ENCODE measurements at places on chromosomes 7 and 10.

DNA sequence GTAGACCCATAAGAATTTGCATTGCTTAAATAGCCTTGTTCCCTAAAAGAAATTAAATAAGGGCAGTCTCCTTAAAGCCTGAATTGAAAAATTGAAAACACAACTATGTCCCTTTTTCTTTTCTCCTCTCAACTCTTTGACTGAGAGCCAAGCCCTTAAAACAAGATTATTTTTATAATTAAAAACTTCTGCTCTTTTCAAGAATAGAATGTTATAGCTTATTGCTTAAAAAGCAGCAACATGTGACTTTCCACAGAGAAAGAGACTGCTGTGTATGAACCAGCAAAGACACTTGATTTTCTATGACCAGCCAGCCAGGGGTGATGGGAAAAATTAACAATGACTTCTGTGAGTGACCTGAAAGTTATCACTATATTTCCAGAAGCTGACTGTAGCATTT, 295.2 kb upstream of the CELF2 start:
- DNase-seq: peak; percentile 18

DNA sequence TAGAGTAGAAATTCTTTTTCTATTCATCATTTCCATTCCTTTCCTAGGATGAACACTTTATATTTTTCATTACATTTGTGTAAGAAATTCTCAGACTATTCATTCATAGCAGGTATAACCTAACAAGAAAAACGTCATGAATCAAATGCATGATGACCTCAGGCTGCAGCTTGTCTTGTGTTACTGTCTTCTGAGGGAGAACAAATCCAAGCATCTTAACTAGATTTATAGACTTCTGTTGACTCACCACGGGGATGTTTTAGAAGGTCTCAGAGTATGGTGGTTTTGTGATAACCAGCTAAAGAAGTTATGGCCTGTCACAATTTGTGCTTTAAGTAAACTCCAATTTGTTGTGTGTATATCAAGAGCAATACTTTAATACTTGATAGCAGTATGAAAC, 102.7 kb downstream of the ANKRD7 start:
- DNase-seq: no peak

DNA sequence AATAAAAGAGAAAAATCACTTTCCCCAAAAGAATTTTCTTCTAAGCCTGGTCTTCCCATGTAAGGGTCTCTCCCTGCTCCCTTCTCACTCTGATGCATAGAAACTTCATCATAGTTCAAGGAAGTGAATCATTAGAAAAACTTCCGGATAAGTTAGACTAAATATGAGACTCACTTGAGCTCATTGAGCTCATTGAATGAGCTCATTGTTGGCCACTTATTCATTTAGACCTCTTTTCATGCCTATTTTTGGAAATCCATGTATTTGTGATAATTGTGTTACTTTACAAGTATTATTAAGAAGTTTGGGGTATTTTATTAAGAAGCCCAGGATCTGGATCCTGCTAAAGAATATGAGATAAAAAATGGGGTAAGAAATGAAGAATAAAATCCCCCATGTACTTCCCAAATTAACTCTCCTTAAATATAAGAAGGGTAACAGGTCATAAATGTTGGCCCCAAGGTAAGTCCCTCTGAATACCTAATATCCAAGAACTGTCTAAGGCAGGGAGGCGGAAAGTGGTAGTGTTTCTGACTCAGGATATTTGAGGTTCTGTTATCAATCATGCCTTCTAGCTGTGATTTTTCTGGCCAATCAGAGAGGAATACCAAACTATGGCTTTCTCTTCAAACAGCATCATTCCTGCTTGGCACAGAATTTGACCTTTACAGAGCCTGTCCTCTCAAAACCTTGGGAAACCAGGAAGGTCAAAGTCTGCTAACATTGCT, 236.5 kb upstream of the PTN start:
- DNase-seq: peak; percentile 45

DNA sequence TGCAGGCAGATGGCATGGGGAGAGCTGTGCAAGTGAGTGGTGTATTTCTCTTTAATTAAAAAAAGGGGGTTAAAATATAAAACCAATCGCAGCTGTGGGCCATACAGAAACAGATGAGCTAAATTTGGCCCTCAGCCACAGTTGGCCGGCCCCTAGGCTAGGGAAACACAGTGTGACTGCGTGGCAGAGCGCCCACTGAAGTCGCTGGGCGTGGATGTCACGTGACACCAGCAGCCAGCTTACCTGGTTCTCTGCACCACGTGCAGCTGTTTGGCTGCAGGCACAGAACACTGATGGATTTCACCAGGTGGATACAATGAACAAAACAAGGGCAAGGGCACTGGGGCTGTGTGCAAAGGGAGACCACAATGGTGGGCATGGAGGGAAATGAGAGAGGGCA, 119.3 kb upstream of the ZNF746 start:
- DNase-seq: no peak

GRCh38 chr10:5550250-5550545, 25.4 kb downstream of the CALML3 start:
- DNase-seq: no peak

- DNase-seq: no peak
Observed at GRCh38 chr10:72692994-72693781, 1.2 kb downstream of the MCU start.
